ENCODE measurements at places on chromosomes 4 and X. TPM values are rescaled to one million over a fixed set of nuclear protein-coding genes. Genes with fewer than 3 reads are reported as not detected.

DNA sequence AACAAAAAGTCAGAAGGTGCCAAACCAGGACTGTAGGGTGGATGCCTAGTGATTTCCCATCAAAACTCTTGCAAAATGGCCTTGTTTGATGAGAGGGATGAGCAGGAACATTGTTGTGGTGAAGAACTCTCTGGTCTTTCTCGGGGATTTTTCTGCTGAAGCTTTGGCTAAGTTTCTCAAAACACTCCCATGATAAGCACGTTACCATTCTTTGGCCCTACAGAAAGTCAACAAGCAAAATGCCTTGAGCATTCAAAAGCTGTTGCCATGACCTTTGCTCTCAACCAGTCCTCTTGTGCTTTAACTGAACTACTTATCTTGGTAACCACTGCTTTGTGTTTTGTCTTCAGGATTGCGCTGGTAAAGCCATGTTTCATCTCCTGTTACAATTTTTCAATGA is 3.0 kb upstream of the SEC31A start:
- DNase-seq = no peak

- DNase-seq = no peak
These were observed 7.3 kb upstream of the PTPN13 start for GRCh38 chr4:86586626-86587380.

DNA sequence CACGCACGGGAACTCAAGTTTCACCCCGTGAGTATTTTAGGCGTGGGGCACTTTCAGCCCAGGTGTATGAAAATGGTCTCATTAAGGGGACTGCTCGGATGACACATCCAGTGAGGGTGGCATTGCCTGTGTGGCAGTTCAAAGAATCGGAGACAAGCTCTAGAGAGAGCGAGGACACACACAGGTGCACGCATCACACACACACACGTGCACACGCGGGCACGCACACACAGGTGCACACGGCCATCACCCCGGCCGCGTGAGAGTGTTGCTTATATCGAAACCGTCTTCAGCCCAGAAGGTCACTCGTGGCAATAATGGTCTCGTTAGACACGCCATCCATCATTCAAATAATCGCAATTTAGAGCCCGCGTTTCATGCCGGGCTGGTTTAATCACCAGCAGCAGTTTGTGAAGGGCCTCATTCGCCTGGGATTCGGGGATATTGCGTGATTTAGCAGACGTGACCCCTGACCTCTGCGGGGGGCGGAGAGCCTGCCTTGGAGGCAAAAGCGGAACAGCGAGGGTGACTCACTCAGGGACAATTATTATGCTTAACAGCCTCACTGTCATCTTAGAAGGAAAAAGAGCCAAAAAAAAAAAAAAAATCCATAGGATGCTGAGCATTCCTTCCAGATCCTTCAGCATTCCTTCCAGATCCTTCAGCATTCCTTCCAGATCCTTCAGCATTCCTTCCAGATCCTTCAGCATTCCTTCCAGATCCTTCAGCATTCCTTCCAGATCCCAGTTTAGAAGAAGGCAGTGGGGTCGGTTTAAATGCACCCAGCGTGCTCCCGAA is 89.4 kb upstream of the PPP2R3B start:
- no peak for DNase-seq

DNA sequence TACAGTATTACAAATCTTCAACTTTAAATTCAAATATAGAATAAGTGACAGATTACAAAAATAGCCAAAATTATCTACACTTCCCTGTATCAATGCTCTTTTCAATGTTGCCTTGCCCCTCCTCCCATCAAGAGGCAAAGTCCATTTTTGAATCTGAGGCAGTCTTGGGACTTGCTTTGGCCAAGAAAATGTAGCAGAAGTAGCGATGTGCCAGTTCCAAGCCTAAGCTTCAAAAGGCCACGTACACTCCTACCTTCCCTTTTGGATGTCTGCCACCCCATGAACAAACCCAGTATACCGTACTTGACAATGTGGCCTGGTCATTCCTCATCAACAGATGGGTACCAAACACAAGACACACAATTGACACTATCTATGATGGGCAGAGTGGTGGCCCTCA is 24.1 kb downstream of the SEC24D start:
- no peak for DNase-seq

DNA sequence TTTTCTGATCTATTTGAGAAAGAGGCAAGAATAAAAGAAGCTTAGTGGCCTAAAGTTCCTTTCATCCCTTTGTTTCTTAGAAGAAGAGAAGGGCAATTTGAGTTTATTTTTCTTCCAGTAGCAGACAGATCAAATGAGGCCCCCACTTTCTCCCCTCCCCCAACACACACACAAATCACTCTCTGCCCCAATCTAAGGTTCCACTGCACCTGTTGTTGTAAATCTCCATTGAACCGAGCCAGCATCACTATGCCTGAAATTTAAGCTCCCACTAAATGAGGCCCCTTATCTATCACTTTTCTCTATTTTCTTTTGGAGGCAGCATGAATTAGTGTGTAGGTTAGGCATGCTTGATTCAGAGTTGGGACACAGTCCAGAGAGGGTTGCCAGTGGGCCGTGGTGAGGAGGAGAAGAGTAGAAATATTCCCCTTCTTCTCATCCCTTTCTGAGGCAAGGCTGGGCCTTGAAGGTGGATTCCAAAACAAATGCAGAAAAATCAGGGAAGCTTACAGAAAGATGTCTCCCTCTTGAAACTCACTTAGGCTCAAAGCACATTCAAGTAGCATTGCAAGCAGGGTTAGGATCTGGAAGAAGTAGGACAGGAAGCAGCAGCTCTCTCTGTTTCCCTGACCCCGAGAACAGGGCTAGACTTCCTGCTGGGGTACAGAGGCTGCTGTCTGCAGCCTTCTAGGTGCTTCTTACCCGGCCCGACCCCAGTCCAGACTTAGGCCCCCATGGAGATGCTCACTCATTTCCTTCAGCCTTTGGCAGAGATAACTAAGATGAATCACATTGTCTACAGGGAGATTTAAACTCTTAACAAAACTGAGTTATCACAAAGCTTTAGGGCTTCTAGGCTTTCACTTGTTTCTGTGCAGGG is 70.7 kb downstream of the RASL11B start:
- no peak for DNase-seq

DNA sequence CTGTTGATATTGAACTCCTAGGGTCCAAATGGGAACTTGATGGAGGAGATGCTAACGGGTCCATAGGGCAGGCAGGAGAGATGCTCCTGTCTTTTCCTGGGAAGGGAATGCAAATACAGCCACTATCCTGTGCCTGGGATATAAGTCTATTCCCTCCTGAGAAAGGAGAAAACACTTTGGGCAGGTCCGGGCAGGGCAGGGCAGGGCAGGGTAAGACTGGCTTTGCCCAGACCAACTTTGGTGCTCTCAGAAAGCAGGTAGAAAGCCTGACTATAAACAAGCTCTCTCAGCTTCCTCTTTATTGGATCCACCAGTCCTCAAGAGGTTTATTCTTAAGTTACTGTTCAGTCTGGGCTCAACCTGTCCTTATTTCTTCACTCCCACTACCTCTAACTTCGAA is 232.3 kb downstream of the PTTG2 start:
- no peak for DNase-seq

MFAP3L gene
- 7.9 TPM for total RNA-seq

CNGA1 gene
- total RNA-seq = 0.23 TPM

MAP7D3 gene
- 23.3 TPM for total RNA-seq

ADH1A gene
- not detected for total RNA-seq

CLNK gene
- not detected for total RNA-seq
